ENCODE measurements at places on chromosomes 12 and 14. TPM values are rescaled to one million over a fixed set of nuclear protein-coding genes. Genes with fewer than 3 reads are reported as not detected.
A peak's percentile ranks its signal among the peaks of the same experiment; 100 is the strongest.

LTBP2 gene
- 85.0 TPM for total RNA-seq

ZDHHC22 gene
- total RNA-seq = not detected

CMA1 gene
- not detected for total RNA-seq

BCL2L2 gene
- total RNA-seq = 28.2 TPM

TAS2R9 gene
- total RNA-seq = not detected

KNTC1 gene
- total RNA-seq = 7.0 TPM

GPD1 gene
- 0.46 TPM for total RNA-seq

- H3K4me1 ChIP-seq = peaks cover 4% of the 10 kb centered on the region
- no peaks in the 10 kb centered on the region for H3K27me3 ChIP-seq
- no peaks in the 10 kb centered on the region for H3K36me3 ChIP-seq
- peak; percentile 74 for DNase-seq
Measured at GRCh38 chr14:65156568-65157366, 54.5 kb upstream of the MAX start.

DNA sequence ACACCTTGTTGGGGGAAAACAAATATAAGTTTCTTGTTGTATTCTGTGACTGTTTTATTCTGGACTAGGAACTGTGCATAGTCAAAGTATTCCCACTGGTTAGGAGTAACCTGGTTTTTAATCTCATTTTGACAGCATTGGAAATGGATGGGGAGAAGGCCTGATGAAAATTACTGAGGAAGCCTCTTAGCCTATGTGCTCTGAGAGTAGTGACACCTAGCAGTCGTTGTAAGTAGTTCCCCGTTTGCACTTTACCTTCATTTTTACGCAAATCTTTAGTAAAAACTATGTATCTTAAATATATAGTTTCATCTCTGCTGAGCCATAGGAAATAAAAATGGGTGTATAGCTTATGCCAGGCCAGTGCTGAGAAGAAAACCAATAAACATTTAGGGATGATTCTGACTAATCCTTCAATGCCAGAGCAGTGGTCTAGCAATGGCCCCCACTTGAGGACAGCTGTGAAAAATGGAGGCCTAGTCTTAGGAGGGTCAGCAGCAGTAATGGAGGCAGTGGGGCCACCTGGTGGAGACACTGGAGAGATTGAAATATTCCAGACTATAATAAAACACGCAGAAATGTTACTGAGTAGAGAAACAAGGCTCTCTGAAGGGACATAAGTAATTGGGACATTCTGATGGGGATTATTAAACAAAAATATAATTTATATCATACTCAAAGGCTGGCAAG, 133.2 kb upstream of the NOVA1 start:
- no peaks in the 10 kb centered on the region for H3K36me3 ChIP-seq
- H3K4me3 ChIP-seq = no peak overlapping the region
- no peak for DNase-seq
- no peaks in the 10 kb centered on the region for H3K4me1 ChIP-seq

GRCh38 chr12:89225808-89226411, 126.4 kb downstream of the DUSP6 start:
- H3K4me3 ChIP-seq = no peak overlapping the region
- H3K27me3 ChIP-seq = no peaks in the 10 kb centered on the region
- peaks cover 4% of the 10 kb centered on the region for H3K4me1 ChIP-seq
- no peaks in the 10 kb centered on the region for H3K36me3 ChIP-seq

GRCh38 chr12:93149229-93149628, 220.1 kb upstream of the EEA1 start:
- no peak overlapping the region for H3K27ac ChIP-seq
- no peaks in the 10 kb centered on the region for H3K27me3 ChIP-seq
- H3K4me1 ChIP-seq = no peaks in the 10 kb centered on the region
- DNase-seq = no peak
- no peak overlapping the region for H3K4me3 ChIP-seq

DNA sequence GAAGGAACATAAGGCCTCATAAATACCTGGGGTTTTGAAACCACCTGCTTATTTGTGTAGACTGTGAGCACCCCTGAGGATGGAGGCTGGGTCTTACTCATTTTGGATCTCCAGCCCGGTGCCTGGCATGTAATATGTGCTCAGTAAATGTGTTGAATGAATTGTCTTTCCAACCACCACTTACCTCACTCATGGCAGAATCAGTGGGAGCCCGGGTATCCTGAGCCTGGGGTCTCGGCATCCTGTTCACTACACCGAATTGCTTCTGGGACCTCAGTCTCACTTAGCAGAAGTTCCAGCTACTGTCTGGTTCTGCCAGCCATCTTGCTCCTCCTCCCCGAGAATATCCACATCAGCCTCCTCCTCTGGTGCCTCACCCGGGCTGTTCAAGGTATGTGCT, 43.0 kb upstream of the CCND2 start:
- no peaks in the 10 kb centered on the region for H3K27me3 ChIP-seq
- no peak overlapping the region for H3K4me3 ChIP-seq
- no peaks in the 10 kb centered on the region for H3K36me3 ChIP-seq
- H3K4me1 ChIP-seq = no peaks in the 10 kb centered on the region

DNA sequence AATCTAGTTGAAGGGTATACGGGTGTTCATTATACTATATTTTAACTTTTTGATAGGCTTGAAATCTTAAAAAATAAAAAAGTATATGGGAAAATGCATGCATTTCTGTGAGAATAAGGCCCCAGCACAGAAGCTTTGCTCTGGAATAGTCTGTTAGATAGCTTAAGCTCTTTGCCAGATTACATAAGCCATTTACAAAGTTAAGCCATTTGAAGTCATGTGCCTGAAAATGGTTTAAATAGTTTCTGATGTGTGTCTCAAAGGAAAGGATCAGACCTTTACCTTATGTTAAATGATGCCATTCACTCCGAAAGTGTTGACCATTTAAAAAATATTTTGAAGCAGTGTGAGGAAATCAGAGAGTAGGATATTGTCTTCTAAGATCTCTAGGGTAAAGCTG, 51.3 kb downstream of the WASHC4 start:
- H3K27ac ChIP-seq = no peak overlapping the region
- no peak for DNase-seq
- H3K4me1 ChIP-seq = no peaks in the 10 kb centered on the region
- no peaks in the 10 kb centered on the region for H3K36me3 ChIP-seq
- no peaks in the 10 kb centered on the region for H3K27me3 ChIP-seq

- no peak overlapping the region for H3K27ac ChIP-seq
- peaks cover 6% of the 10 kb centered on the region for H3K4me1 ChIP-seq
- no peaks in the 10 kb centered on the region for H3K27me3 ChIP-seq
- no peaks in the 10 kb centered on the region for H3K36me3 ChIP-seq
- H3K4me3 ChIP-seq = no peak overlapping the region
Measured at GRCh38 chr14:103033681-103034096, 23.7 kb downstream of the CDC42BPB start.

DNA sequence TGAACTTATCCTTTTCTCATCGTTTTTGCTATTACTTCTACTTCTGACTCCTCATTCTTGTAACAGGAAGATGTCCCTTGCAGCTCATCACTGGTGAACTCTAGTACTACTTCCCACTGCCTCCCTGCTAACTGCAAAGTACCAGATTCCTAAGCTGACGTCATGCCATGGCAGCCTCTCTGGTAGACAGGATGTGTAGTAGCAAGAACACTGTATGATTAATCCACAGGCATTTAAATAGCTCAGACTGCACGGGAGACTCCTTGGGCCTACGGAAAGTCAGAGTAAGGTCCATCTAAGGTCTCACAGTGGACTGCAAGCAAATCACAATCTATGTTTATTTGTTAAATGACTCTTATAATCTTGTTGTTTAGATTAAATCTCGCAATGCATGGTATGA, 43.5 kb downstream of the DNAI7 start:
- H3K4me1 ChIP-seq = no peaks in the 10 kb centered on the region
- no peaks in the 10 kb centered on the region for H3K27me3 ChIP-seq
- H3K36me3 ChIP-seq = no peaks in the 10 kb centered on the region
- peak; percentile 36 for DNase-seq
- H3K27ac ChIP-seq = no peak overlapping the region

DNA sequence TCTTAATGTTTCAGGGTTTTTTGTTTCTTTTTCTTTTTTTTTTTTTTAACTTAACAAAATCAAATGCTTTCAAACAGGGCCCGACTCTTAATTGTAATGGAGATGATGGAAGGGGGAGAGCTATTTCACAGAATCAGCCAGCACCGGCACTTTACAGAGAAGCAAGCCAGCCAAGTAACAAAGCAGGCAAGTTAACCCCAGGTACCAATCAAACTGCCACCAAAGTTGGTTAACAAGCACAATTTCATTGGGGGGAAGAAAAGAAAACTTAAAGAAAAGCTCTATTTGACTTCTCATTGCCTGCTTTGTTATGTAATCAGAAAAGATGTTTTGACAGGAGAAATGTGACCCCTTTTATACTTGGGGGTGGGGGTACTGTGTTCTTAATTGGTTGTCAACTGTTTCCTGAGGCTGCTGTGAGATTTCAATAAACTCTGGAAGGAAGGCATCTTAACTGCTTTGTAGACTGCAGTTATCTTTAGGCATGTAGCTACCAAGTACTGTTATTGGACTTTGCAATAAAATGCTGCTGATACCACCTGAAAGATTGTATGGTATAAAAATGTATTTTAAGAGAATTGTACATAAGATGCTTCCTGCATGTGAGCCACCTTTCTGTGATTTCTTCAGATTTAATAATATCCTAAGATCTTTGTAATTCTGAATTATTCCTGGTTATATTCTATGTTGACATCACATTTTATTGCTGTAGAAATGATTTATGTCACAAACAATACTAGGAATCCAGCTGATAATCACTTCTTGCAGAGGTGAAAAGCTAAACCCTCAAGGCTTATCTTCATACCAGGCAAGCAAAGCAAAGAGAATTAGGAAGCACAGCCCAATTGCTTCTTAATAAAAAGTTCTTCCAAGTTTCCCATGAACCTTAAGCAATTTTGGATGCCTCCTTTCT, 26.9 kb downstream of the MAPKAPK5 start:
- no peak overlapping the region for H3K27ac ChIP-seq
- H3K27me3 ChIP-seq = no peaks in the 10 kb centered on the region
- H3K4me1 ChIP-seq = peaks cover 2% of the 10 kb centered on the region
- no peak for DNase-seq
- H3K4me3 ChIP-seq = no peak overlapping the region

DNA sequence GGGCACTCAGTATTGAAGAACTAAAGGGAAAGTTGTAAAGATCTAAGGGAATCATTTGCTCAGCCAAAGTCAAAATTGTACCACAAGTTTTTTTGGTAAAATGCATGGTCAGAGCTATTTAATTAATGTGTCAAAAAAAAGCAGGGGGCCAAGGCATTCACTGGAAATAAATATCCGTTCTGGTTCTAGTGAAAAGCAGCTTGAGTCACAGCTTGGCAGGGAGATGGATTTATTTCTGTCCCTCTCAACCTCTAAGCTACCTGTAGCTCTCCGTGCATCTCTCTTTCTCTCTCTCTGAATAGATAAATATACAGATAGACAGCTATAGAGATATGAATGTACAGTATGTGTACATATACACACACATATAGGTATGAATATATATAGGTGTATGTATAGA, 554.4 kb upstream of the TMEM132C start:
- H3K4me3 ChIP-seq = no peak overlapping the region
- H3K27me3 ChIP-seq = no peaks in the 10 kb centered on the region
- no peak overlapping the region for H3K27ac ChIP-seq
- no peaks in the 10 kb centered on the region for H3K4me1 ChIP-seq

DNA sequence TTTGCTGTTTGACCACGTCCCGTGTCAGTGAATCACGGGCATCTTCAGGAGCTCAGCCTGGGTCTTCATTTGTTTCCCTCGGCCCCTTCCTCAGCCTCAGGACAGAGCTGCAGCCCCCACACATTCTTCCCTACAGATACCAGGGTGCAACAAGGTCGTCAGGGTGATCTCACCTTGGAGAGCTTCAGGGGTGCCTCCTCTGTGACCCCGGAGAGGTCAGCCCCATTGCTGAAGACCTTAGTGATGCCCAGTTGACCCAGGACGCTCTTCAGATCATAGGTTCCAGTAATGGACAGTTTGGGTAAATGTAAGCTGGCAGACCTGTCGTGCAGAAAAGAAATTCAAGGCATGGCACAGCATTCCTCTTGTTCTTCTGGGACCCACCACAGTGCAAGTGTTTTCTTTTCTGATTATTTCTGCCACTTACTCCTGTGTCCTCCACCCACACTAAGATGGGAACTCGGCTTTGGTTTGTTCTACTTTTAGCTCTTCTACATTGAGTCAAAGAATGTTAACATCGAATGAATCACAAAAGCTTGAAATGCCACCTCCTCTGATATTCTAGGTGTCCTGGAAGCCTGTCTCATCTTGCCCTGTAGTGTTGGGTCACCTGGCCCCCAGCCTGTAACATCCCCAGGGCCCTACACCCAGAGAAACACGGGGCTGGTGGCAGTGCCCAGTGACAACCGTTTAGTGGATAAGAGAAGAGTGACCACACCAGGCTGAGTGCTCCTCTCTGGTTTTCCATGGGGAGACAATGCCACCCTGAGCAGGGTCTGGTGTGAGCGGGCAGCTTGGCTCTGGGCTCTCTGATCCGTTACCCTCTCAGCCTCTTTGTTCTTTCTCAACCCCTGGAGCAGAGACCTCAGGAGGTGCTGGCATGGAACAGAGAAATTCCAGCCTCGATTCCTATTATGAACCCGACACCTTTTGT, 8.8 kb downstream of the SERPINA1 start:
- H3K4me1 ChIP-seq = peaks cover 2% of the 10 kb centered on the region
- no peaks in the 10 kb centered on the region for H3K36me3 ChIP-seq
- DNase-seq = no peak
- H3K27ac ChIP-seq = no peak overlapping the region
- H3K4me3 ChIP-seq = no peak overlapping the region

GRCh38 chr14:81662066-81662465, 128.4 kb upstream of the SEL1L start:
- H3K27ac ChIP-seq = no peak overlapping the region
- H3K27me3 ChIP-seq = no peaks in the 10 kb centered on the region
- no peak overlapping the region for H3K4me3 ChIP-seq
- DNase-seq = no peak
- H3K4me1 ChIP-seq = no peaks in the 10 kb centered on the region

DNA sequence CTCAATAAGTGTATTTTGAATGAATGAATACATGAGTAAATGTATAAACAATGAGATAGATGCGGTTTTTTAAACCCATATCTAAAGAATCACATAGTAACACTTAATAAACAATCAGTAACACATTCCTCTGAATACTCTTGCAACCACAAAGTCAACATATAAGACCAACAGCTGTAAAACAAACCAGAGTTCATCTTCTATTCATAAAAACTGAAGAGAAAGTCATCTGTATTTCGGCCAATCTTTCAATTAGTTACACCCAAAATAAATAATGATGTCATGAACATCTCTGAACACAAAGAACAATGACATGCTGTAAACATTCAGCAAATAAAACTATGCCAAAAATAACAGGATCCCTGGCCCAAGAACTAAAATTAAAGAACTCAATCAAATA, 47.2 kb downstream of the ARMH4 start:
- H3K4me3 ChIP-seq = no peak overlapping the region
- no peaks in the 10 kb centered on the region for H3K36me3 ChIP-seq
- H3K27me3 ChIP-seq = no peaks in the 10 kb centered on the region
- no peaks in the 10 kb centered on the region for H3K4me1 ChIP-seq

- DNase-seq = no peak
- no peaks in the 10 kb centered on the region for H3K27me3 ChIP-seq
- H3K4me3 ChIP-seq = no peak overlapping the region
- no peaks in the 10 kb centered on the region for H3K36me3 ChIP-seq
- H3K27ac ChIP-seq = no peak overlapping the region
- no peaks in the 10 kb centered on the region for H3K4me1 ChIP-seq
Measured at GRCh38 chr14:95832012-95832411, 44.6 kb upstream of the TUNAR start.

GRCh38 chr12:10241727-10242126, 29.1 kb downstream of the GABARAPL1 start:
- H3K27me3 ChIP-seq = no peaks in the 10 kb centered on the region
- no peaks in the 10 kb centered on the region for H3K4me1 ChIP-seq
- no peaks in the 10 kb centered on the region for H3K36me3 ChIP-seq
- DNase-seq = no peak
- no peak overlapping the region for H3K27ac ChIP-seq
- no peak overlapping the region for H3K4me3 ChIP-seq
